ENCODE measurements at places on chromosomes 1 and 21. TPM values are rescaled to one million over a fixed set of nuclear protein-coding genes. Genes with fewer than 3 reads are reported as not detected.

The DEPDC1 gene
- 20.5 TPM for total RNA-seq

The MPZ gene
- total RNA-seq: 1.7 TPM

The TMEM269 gene
- total RNA-seq: not detected

The RRP15 gene
- 5.4 TPM for total RNA-seq

The SLC44A5 gene
- 2.1 TPM for total RNA-seq

The ITLN2 gene
- not detected for total RNA-seq

The FNBP1L gene
- total RNA-seq: 7.7 TPM

The ZNF496 gene
- 6.3 TPM for total RNA-seq

The TTC22 gene
- total RNA-seq: under 0.01 TPM

The ASB17 gene
- not detected for total RNA-seq

The LRRC7 gene
- total RNA-seq: not detected

The CELA2B gene
- not detected for total RNA-seq

The WARS2 gene
- 14.6 TPM for total RNA-seq

The SLAMF8 gene
- total RNA-seq: not detected

The LCE2C gene
- total RNA-seq: not detected

The RBBP5 gene
- total RNA-seq: 13.5 TPM

The MPZL1 gene
- 110 TPM for total RNA-seq

The CD53 gene
- total RNA-seq: not detected

The CFHR2 gene
- total RNA-seq: not detected

The GLIS1 gene
- total RNA-seq: 0.81 TPM

The ANKRD35 gene
- total RNA-seq: 8.5 TPM

The CLDN14 gene
- 0.13 TPM for total RNA-seq

The MARK1 gene
- total RNA-seq: 1.3 TPM

The C8B gene
- total RNA-seq: not detected

The KLHDC9 gene
- total RNA-seq: 3.5 TPM
